ENCODE measurements at places on chromosomes 2 and 18.

DNA sequence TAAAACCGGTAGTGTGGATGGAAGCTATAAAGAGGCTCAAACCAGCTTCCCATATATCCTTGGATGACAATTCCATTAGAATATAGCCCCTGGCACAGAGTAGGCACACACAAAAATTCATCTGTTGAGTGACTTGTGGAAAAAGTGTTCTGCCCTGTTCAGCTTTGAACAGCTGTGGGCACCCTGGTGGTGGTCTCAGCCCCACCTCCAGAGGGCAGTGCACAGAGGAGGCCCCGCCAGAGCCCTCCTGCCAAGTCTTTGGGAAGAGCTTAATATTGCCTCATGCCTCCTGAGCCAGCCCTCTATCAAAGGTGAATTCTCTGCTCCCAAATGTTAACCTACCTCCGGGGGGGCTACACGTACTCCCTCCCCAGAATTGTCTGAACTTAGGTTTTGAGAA, 30.4 kb downstream of the EPAS1 start:
- DNase-seq = no peak

DNA sequence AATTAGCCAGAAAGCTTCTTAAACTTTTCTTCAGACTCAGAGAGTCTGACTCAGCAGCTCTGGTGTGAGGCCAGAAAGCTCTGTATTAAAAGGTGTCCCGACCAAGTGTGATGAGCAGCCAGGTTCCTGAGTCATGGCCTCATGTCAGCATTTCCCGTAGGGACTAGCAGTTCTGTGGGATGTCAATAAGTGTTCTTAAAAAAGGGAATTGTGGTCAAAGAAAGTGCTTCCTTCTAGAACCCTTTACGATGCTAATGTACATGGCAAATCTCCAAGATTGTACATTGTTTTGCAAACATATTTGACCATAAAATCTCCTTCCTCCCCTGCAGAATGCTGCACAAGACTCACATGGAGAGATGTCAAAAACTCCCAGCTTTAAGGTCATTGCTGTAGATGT, 80.1 kb downstream of the PLA2R1 start:
- DNase-seq = no peak

DNA sequence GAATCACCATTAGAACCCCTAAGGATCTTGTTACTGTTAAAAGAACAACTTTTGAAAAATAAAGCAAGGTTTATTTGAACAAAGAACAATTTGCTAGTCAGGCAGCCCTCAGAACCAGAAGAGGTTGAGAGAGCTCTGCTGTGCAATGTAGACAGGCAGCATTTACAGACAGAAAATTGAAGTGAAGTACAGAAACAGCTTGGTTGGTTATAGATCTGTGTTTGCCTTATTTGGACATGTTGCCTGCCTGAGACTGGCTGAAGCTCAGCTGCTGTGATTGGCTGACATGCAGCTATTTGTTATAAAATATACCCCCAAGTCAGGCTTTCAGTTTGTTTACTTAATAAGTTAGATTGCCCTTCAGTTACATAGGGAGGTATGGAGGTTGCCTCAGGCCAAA, 12.5 kb downstream of the MSTN start:
- no peak for DNase-seq

DNA sequence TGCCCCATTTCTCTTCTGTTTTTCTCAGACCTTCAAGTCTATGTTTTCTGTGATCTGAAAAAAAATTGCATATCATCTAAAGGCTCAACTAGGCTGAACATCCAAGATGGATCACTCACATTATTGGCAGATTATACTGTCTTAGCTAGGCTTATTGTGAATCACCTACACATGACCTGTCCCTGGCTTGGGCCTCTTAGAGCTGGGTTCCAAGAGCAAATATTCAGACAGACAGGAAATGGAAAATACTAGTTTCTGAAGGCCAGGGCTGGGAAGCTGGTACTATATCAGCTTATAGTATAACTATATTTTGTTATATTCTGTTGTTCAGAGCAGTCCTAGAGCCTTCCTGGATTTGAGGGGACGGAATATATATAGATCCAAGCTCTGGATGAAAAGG, 90.3 kb downstream of the PIK3C3 start:
- DNase-seq = no peak

All from vagina (tissue), 2 donors.